ENCODE measurements at places on chromosomes 3 and 15.

GRCh38 chr3:104941785-104942184, 424.9 kb upstream of the ALCAM start:
- no peak for DNase-seq

- no peak for DNase-seq
These were observed 22.8 kb upstream of the P2RY1 start for GRCh38 chr3:152811974-152812760.

DNA sequence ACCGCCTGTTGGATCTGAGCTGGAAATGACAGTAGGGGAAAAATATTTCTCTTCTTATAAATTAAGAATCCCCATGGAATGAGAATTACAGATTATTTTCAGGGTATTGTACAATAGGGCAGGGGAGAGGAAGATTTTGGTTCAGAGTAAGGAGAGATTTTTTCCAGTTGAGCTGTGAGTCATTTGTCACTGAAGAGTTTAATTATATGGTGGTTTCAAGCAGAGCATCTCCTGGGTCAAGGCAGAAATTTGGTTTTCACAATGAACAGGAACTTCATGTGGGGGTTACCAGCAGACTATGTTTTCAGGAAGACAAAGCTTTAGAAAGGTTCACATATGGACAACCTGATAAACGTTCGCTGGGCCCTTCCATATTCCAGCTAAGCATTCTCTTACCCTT, 182.8 kb upstream of the NR2E3 start:
- no peak for DNase-seq

GRCh38 chr15:66981771-66982170, 83.6 kb upstream of the SMAD3 start:
- no peak for DNase-seq

- DNase-seq, result no peak
These were observed 397.0 kb downstream of the EPHA3 start for GRCh38 chr3:89504432-89504831.

DNA sequence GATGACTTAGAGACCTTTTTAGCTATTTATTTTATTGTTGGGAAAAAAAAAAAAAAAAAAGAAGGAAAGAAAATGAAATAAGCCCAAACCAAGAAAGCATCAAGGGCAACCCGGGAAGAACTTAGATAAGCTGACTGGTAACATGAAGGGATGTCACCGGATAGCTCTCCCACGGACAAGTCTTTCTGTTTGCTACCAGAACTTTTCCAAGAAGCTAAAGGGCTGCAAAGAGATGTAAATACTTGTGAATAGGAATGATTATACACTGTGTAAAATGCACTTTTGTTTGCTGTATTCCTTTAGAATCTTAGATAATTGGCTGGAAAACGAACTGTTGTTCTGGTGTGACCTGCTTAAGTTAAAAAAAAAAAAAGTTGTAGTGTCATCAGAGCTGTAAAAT, 2.8 kb downstream of the FOXB1 start:
- DNase-seq, result no peak

Measured in suppressor macrophage treated with lipopolysaccharide for 4 hours (primary cell).